ENCODE measurements at places on chromosomes 12 and 14. TPM values are rescaled to one million over a fixed set of nuclear protein-coding genes. Genes with fewer than 3 reads are reported as not detected.

The SOAT2 gene
- 0.81 TPM for total RNA-seq

The PKP2 gene
- total RNA-seq, result 0.22 TPM

The BCL2L14 gene
- total RNA-seq, result 19.4 TPM

- peaks cover 20% of the 10 kb centered on the region for H3K4me1 ChIP-seq
- peaks cover 18% of the 10 kb centered on the region for H3K36me3 ChIP-seq
- DNase-seq, result no peak
- no peaks in the 10 kb centered on the region for H3K27me3 ChIP-seq
These were observed 17.6 kb downstream of the MON2 start for GRCh38 chr12:62484233-62484632.

DNA sequence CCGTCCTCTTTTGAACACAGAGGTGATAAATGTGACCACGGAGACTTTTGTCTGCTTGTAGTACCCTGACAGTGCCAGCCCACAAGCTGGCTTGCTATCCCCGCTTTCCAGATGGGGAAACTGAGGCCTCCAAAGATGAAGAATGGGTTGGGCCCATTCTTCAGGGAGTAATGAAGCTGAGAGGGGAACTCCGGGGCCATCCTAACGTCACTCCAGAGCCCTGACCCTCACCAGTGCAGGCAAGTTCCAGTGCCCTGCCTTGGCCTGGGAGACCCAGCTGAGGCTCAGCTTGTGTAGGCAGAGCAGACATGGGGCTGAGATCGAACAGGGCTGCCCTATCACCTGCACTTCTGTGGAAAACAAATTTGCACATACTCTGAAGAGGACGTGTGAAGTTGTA is 277.1 kb downstream of the DPF3 start:
- H3K4me1 ChIP-seq, result no peaks in the 10 kb centered on the region
- no peaks in the 10 kb centered on the region for H3K36me3 ChIP-seq
- no peak overlapping the region for H3K27ac ChIP-seq
- H3K27me3 ChIP-seq, result no peaks in the 10 kb centered on the region
- H3K4me3 ChIP-seq, result no peak overlapping the region

DNA sequence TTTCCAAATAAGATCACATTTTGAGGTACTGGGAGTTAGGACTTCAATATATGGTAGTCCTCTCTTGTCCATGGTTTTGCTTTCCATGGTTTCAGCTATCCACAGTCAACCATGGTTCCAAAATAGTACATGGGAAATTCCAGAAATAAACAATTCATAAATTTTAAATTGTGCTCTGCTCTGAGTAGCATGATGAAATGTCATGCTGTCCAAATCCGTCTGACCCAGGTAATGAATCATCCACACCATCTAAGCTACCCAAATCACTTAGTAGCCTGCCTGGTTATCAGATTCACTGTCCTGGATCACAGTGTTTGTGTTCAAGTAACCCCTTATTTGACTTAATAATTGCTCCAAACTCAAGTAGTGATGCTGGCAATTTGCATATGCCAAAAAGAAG is 197.9 kb downstream of the TMTC3 start:
- H3K27ac ChIP-seq, result no peak overlapping the region
- no peaks in the 10 kb centered on the region for H3K36me3 ChIP-seq
- H3K27me3 ChIP-seq, result peaks cover 2% of the 10 kb centered on the region

- no peak overlapping the region for H3K27ac ChIP-seq
- no peak for DNase-seq
- no peak overlapping the region for H3K4me3 ChIP-seq
- peaks cover 17% of the 10 kb centered on the region for H3K36me3 ChIP-seq
- H3K4me1 ChIP-seq, result peaks cover 37% of the 10 kb centered on the region
- peaks cover 2% of the 10 kb centered on the region for H3K27me3 ChIP-seq
These were observed 31.3 kb downstream of the CORO1C start for GRCh38 chr12:108699955-108700563.

GRCh38 chr12:96399120-96399918 is 920 bp downstream of the CDK17 start:
- H3K27me3 ChIP-seq, result no peaks in the 10 kb centered on the region
- H3K27ac ChIP-seq, result peak overlapping the region; percentile 91
- peak; percentile 68 for DNase-seq
- peak overlapping the region; percentile 81 for H3K4me3 ChIP-seq

- no peaks in the 10 kb centered on the region for H3K27me3 ChIP-seq
- H3K4me1 ChIP-seq, result no peaks in the 10 kb centered on the region
- no peak for DNase-seq
- H3K36me3 ChIP-seq, result no peaks in the 10 kb centered on the region
- H3K27ac ChIP-seq, result no peak overlapping the region
- no peak overlapping the region for H3K4me3 ChIP-seq
These were observed 392.3 kb downstream of the TMEM121 start for GRCh38 chr14:105918496-105919262.

DNA sequence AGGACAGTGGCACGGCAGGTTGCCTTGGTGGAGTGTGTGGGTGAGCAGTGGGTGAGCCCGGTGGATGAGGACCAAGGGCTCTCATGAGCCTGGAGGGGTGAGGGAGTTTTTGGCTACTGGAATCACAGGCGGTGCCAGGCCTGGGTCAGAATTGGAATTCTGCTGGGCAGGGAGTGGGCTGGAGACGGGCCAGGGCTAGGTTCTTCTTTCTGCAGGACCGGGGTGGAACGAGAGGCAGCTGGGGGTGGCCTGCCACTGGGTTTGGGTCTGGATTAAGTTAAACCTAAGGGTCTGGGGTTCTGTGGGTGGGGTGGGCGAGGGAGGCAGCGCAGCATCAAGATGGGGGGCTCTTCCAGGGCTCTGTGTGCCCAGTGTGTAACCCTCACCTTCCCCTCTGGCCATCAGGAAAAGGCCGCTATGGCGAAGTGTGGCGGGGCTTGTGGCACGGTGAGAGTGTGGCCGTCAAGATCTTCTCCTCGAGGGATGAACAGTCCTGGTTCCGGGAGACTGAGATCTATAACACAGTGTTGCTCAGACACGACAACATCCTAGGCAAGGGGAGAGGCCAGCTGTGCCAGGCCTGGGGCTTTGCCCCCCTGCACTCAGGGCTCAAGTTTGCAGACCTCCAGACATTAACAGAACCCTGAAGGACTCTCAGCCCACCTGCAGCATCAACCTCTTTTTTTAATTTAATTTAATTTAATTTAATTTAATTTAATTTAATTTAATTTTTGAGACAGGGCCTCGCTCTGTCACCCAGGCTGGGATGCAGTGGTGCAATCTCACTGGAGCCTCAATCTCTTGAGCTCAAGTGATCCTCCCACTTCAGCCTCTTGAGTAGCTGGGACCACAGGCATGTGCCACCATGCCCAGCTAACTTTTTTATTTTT is 7.0 kb downstream of the ACVRL1 start:
- peaks cover 4% of the 10 kb centered on the region for H3K27me3 ChIP-seq
- no peaks in the 10 kb centered on the region for H3K36me3 ChIP-seq
- no peak overlapping the region for H3K4me3 ChIP-seq
- no peak for DNase-seq

- no peaks in the 10 kb centered on the region for H3K27me3 ChIP-seq
- no peak for DNase-seq
- H3K27ac ChIP-seq, result no peak overlapping the region
- H3K4me1 ChIP-seq, result no peaks in the 10 kb centered on the region
- H3K4me3 ChIP-seq, result no peak overlapping the region
These were observed 122.8 kb upstream of the SOX5 start for GRCh38 chr12:24072302-24072701.

GRCh38 chr14:81430235-81430634 is 30.1 kb upstream of the STON2 start:
- H3K4me3 ChIP-seq, result no peak overlapping the region
- H3K27ac ChIP-seq, result no peak overlapping the region
- no peaks in the 10 kb centered on the region for H3K36me3 ChIP-seq
- peaks cover 51% of the 10 kb centered on the region for H3K27me3 ChIP-seq
- no peak for DNase-seq

- H3K36me3 ChIP-seq, result no peaks in the 10 kb centered on the region
- H3K4me3 ChIP-seq, result no peak overlapping the region
- H3K4me1 ChIP-seq, result peaks cover 5% of the 10 kb centered on the region
These were observed 411.9 kb downstream of the FUT8 start for GRCh38 chr14:65824285-65824977.
